ENCODE measurements at places on chromosomes 11 and 22.

GRCh38 chr22:48576333-48577013 is 1251.2 kb downstream of the BRD1 start:
- DNase-seq, result peak; percentile 58

- DNase-seq, result no peak
Observed at GRCh38 chr11:7892059-7892699, 38.9 kb downstream of the OR10A6 start.

DNA sequence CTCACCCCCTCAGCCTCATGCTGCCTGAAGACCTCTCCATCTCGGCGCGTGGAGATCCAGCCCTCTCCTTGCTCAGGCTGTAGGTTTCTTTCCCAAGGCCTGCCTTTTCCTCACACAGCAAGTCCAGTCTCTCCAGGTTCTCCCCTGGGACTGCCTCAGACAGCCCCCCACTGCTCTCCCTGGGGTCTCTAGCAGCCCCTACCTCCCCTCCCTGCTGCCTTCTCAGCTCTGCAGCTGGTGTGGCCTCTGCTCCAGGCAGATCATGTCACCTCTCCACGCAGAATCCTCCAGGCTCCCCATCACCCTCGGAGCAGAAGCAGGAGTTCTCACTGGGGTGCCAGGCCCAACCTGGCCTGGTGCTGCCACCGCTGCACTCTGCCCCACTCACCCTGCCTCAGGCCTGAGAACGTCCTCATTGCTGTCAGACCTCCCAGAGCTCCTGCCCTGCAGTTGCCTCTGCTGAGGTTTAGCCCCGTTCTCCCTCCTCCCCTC is 15.2 kb downstream of the SMARCB1 start:
- no peak for DNase-seq

DNA sequence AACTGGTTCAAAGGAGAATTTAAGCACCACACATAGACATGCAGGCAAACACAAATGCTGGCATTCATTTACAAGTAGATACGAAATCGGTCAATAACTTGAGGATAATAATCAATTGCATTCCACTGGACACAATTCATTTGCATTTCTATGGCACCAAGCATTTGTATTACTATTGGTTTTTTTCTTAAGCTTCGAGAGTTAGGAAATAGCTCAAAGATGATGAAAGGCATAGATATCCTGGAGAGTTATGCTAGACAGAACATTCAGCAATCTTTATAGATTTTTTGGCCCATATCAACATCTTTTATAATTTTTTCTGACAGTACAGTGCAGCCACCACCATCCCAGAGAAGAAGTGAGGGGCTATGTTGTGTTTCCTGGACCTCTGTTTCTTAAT is 544.4 kb downstream of the MIAT start:
- DNase-seq, result no peak

DNA sequence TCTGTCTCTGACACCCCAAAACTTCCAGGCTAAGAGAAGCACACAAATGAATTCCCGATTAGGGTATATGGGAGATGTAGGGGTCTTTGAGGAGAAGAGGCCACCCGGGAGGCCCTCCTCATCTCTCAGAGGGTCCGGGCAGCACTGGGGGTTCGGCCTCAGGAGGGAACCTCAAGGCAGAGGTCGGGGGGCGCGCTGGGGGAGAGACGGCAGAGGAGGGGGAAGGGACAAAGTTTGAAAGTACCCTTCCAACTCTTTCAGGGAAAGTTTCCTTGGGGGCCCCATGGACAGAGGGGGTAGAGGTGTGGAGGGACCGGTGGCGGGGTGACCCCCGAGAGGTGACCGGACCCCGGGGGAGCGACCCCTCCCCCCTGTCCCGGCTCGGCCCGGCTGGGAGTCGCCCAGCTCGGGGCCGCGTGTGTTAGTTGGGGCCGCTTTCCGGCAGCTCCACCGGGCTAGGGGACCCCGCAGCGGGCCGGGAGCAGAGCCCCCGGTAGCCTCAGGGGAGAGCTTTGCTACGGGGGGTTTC is 3.3 kb upstream of the GCAT start:
- DNase-seq, result no peak

DNA sequence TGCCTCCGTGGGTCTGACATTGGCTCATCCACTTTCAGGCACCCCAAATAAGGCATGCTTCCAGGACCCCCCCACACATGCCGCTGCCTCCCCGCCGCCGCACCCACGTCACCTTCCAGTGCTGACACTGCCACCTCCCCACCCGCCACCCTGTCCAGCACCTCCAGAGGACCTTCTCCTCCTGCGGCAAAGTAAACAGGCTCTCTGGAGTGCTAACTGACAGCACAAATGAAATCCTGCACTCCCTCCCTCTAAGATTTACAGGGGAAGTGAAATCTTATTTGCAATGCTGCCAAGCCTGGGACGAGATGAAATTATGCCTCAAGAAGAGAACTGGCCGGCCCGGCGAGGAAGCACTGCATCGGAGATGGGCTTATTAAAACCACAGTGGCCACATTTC is 35.3 kb downstream of the MACROD1 start:
- DNase-seq, result no peak

- DNase-seq, result no peak
Observed at GRCh38 chr11:118625976-118626375, 18.6 kb downstream of the PHLDB1 start.

DNA sequence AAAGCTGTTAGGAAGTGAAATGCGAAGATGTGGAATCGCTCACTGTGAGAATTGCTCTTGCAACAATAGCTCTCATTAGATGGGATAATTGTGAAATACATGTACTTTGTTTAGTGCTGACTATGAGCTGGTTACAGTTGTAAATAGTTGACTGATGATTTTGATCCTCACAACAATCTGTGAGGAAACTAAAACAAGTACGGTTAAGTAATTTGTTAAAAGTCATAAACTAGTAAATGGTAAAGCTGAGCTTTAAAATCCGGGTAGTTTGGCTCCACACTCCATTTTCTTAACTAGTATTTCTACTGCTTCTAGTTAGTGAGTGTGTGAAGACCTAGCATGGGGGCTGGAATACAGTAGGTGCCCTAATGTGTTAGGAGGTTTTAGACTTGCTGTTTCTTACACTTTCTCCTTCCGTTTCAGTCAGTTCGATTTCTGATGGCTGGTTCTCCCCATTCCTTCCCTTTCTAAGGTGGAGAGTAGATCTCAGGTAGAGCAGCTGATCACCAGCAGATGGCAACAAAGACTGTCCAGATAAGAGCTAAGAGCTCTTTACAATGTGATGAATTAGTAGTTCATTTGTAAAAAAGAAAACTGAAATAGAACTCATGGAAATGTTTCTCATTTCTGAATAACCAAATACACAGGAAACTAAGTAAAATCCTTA is 16.3 kb upstream of the CYP2R1 start:
- no peak for DNase-seq

DNA sequence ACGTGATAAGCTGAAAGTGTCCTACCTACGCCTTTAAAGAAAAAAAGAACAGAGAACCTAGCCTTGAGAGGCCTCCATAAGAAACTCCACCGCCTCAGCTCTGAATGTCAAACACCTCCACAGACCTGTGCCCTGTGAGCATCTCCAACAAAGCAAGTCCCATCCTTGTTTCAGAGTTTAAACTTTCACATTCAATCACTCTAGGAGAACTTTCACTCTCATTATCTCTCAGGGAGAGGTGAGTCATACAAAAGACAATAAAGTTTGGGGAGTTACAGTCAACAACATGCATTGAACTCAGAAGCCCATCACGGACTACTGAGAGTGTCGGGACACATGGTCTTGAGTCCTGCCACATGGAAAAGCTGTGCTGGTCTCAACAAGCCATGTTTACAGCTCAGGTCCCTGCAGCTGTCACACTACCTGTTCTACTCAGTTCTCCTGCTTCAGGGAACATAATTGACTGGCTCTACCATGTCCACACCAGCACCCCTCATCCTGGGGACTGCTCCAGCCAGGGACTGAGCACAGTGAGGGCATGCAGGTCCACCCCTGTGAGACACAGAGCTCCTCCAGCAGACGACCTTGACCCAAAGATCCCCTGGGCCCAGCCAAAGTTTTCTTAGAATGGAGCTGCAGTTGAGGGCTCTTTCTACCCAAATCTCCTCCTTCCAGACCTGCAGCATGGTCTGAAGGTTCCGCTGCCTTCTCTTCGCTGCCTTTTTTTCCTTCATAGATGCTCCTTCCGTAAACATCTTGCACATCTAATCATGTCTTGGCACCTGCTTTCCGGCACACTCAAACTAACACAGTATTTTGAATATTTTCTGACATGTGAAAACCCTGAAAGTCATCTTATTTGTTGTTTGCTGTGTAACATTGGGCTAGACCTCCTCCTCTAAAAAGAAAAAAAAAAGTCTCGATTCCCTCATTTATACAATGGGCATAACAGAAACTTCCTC is 114.9 kb downstream of the ETS1 start:
- no peak for DNase-seq

- DNase-seq, result no peak
Observed at GRCh38 chr11:83895516-83895915, 609.3 kb upstream of the CCDC90B start.

GRCh38 chr22:23549198-23549595 is 30.9 kb downstream of the IGLL1 start:
- DNase-seq, result no peak

- no peak for DNase-seq
Observed at GRCh38 chr22:45105281-45105702, 58.4 kb upstream of the NUP50 start.

GRCh38 chr11:27218421-27219038 is 144.5 kb downstream of the CCDC34 start:
- no peak for DNase-seq

DNA sequence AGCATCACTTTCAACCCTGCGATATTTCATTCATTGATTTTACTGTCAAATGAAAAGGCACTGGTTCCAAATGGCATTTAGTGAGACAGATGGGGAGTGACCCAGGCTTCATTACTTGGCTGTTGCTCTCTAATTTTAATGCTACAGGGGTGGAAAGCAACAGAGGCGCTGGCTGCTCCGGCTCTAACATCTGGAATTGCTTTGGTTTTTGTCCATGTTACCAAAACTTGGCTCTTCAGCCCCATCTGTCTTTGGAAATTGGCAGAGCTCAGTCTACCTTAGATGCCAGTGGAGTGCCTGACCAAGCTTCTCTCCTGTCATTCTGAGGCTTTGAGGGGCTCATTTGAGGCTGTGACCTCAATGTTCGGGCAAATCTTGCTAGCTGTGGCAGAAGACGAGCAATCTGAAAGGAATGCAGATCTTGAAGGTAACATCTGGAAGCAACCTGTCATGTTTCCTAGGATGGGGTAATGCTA is 409.5 kb upstream of the SYN3 start:
- DNase-seq, result no peak

GRCh38 chr11:46149826-46150225 is 28.6 kb upstream of the PHF21A start:
- DNase-seq, result no peak

DNA sequence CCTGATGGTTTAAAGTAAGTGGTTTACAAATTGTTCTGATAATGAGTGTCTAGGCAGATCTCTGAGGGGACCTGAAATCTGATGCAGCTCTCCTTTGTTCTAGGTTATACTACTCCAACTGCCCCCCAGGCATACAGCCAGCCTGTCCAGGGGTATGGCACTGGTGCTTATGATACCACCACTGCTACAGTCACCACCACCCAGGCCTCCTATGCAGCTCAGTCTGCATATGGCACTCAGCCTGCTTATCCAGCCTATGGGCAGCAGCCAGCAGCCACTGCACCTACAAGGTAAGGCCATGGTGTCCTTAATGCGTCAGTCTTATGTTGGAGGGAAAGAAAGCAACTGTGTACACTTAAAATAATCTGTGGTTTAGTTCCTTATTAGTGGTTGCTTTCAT is 9.9 kb downstream of the EWSR1 start:
- DNase-seq, result no peak

- no peak for DNase-seq
Observed at GRCh38 chr11:128621601-128622501, 34.5 kb upstream of the ETS1 start.

GRCh38 chr11:109034339-109034696 is 369.4 kb downstream of the DDX10 start:
- no peak for DNase-seq

DNA sequence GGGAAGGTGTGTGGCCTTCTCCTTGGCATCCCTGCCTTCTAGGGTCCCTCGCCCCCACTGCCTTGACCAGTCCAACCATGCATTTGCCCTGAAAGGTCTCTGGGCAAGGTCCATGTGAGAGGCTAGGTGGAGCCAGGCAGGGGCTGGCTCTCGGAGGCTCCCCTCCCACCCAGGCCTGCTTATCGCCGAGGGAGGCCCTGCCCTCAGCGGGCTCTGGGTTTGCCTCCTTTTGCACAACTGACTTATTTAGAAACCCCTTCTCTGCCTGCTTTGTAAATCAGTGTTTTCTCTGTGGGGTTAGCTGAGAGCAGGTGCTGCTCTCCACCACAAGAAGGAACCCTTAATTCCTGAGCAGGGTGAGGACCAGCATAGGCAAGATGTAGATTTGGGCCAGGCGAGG is 47.7 kb downstream of the CD82 start:
- DNase-seq, result no peak

- no peak for DNase-seq
Observed at GRCh38 chr22:28891156-28891733, 7.9 kb downstream of the ZNRF3 start.

DNA sequence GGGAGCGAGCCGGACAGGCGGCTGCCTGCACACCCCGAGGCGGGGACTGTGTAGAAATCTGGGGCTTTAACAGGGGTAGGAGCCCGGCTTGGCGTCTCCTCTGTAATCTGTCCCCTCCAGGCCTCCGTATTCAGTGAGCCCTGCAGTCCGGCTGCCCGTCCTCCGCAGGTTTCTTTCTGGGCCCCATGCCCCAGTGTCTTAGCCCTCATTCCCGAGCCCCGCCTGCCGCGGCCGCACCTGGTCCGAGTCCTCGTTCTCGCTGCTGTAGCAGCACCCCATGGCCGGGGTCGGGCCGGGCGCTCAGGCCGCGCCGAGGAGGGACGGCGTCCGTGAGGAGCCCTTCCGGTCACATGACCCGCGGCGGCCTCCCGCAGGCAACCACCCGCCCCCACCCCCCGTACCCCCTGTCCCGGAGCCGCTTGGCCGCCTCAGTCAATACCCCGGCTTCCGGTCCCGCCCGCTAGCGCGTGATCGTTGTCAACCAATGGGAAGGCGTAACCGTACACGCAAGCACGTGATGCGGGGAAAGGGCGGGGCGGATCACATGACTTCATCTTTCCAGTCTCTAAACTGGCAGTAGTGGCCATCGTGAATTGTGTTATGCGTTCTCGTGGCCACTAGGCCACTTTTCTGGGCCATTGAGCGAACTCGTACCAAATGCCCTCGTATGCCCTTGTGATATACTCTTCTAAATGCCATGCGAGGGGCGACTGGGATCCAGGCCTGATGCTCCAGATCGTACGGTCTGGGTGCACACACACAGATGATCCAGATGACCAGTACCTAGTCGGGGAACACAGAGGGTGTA is at the start of gene LAMTOR1:
Gene LAMTOR1, minus strand, starts transcription at position 352 of the 808 bp plus-strand sequence. Its CDS starts 73 bp downstream, at position 279.
- peak; percentile 93 for DNase-seq

DNA sequence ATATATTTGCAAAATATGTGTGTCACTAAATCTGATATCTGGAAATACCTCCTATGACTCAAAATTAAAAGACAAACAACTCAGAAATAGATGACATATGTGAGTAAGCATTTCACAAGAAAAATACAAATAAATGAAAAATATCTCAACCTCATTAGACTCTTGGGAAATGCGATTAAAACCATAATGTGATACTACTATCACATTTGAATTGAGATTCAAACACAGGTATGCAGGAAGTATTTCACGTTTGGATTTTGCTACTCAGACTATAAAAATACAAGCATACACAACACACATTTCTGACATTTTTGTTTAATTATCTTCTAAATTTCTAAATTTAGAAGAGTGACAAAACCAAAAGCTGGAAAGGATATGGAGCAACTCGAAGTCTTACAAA is 811.9 kb upstream of the LRRC4C start:
- DNase-seq, result no peak
